ENCODE measurements at places on chromosomes 7 and 10.

- no peak for DNase-seq
Measured at GRCh38 chr10:75408509-75408875, 6.9 kb upstream of the ZNF503 start.

- DNase-seq = no peak
Measured at GRCh38 chr10:3951993-3952392, 167.0 kb upstream of the KLF6 start.

DNA sequence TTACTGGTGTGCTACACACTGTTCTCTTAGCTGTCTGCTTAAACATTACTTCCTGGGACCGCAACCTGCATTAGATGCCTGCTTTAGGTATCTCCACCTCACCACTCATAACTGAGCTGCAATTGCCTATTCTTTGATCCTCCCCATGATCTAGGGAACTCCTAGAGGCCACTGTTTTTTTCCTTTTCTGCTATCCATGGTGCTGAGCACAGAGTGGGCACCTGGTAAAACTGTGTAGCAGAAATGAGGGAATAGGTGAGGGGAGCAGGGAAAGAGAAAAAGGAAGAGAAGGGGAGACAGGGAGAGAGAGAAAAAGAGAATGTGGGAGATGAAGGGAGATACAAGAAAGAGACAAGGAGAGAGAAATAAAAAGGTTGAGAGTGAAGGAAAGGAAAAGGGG, 434.9 kb downstream of the ADRA2A start:
- DNase-seq = no peak

DNA sequence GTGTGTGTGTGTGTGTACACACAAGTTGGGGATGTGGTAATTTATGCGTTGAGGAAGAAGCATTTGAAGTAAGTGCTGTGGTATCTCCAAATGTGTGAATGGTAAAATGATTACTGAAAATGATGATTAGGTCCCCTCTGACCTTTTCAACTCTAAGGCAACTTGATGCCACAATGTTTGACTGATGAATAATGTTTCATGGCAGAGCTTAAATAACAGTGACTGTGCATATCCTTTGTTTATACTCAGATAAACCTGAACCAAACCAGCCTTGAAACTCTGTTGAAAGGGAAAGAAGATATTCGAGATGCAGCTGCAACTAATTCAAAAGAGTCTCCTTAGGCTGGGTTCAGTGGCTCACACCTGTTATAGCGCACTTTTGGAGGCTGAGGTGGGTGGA, 64.8 kb upstream of the YAE1 start:
- no peak for DNase-seq

DNA sequence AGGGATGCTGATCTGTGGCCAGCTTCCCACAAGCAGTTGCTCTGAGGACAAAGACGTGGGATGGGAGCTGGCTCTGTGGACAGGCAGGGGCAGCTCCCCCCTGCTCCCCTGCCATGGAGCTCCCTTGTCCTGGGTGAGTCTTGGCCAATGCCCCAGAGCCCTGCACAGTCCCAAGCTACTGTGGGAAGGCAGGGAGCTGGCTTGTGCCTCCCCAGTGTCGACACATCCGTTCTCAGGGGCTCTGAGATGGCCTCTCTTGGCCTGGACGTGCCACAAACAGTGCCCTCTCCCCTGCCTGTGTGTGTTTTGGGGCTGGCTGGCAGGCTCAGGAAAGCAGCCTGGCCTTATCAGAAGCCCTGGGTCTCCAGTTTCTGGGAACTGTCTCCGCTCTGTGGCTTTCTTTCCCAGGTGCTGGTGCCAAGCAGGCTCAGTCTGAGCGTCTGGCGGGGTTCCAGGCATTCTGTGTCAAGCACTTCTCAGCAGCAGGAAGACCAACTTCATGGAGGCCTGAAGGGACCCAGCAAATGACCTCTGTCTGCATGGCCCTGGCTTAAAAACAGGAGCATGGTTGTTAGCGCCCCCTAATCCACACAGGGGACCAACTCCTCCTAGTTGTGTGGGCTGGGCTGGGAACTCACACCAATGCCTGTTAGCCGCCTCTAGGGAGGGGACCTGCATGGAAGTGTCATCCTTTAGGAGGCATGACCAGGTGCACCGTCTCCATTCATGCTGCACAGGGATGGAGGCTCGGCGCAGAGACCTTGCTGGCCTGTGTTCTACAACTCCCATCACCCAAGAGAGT, 375.2 kb downstream of the RPS24 start:
- DNase-seq = peak; percentile 27

DNA sequence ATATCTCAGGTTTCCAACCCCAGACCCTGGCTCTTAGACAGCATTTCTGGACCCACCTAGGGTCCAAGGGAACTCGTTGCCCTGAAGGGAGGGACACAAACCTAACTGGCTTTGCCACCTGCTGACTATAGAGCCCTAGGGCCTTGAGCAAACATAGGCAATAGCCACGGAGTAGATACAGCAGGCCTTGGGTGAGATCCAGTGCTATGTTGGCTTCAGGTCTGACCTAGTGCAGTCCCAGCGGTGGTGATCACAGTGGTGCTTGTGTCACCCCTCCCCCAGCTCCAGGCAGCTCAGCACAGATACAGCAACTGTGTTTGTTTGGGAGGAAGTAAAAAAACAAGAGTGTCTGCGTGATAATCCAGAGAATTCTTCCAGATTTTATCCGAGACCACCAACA, 9.7 kb upstream of the TNKS2 start:
- DNase-seq = no peak

- DNase-seq = no peak
Measured at GRCh38 chr7:99072126-99072525, 71.8 kb downstream of the SMURF1 start.

DNA sequence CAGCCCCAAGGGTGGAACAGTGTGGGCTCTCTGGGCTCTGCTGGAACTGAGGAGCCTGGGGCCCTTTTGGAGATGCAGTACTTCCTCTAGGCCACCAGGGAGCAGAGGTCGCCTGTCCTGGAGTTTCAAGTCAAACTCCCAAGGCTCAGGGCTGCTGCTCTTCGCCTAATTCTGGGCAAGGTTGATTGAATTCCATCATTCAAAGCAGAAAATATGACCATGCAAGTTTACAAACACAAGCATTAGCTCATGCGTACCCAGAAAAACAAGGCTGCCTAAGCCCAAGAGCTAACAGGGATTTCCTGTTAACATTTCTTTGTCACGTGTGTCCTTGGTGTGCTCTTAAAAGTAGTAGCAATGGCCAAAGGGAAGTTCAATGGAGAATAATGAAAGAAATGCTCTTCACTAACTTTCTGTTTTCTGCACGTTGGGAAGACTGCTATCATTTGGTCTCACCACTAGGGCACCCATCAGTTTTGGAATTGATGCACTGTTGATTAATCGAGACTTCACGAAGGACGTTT, 20.1 kb downstream of the LDB3 start:
- peak; percentile 19 for DNase-seq

DNA sequence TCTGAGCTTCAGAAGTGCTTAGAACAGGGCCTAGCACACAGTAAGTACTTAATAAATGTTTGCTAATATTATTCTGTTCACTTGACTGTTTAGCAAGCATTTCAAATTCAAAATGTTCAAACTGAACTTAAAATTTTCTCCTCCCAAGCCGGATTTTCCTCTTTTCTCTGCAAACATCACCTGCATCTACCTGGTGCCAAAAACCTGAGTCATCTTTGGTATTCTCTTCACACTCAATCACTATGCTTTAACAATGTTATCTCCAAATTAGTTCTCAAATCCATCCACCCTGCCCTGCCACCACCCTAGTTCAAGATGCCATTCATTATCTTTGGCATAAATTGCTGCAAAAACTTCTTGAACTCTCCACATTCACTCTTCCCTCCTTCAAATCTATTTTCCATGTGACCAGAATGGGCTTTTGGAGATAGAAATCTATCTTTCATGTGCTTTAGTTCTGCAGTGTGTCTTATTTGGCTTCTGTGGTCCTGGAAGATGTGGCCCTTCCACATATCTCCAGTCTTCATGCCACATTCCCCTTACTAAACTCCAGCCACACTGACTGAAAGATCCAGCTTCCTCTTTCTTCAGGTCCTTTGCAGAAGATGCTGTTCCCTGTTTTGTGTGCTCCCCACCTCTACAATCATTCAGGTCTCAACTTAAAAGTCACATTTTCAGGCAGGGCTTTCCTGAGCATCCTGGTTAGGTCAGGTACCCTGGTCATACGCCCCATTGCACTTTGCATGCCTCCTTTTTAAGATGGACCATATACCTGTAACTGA, 2.0 kb downstream of the GGCT start:
- DNase-seq = no peak

DNA sequence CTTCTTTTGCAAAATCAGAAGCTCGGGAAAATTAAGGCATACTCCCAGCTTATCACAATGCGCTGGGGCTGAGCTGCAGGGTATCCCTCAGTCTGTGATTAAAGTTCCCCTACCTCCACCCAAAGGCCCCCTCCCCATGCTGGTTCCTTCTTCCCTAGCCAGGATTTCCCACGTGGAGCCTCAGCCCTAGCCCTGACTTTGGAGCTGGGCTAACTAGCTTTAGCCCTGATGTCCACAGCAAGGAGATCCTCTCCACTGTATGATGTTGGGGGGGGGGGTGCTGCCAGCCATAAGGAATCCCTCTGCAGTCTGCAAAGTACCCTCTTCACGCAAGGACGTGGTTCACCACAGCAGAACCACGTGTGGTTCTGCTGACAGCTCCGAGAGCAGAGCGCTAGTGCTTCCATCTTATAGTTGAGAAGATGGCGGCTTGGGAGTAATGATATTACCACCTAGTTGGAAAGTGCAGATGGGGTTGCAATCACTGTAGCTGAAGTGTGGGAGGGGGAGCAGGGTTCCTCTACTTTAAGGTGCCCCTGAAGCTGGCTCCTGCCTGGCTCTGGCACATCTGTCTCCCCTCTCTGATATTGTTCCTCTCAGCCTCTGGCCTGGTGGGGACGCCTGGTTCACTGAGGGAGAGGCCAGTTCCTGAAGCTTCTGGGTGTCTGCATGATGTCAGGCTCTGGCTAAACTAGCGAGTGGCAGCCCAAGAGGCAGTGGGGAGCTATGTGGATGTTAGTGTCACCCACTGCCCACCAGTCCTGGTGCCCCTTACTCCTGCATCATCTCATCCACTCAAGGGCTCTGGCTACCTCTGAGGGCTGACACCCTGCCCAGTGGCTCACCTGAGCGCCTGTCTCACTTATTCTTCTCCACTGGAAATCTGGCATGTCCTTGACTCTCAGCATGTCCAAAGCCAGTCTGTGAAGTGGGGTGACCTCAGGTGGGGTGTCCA, 270.7 kb downstream of the RPS24 start:
- DNase-seq = no peak

DNA sequence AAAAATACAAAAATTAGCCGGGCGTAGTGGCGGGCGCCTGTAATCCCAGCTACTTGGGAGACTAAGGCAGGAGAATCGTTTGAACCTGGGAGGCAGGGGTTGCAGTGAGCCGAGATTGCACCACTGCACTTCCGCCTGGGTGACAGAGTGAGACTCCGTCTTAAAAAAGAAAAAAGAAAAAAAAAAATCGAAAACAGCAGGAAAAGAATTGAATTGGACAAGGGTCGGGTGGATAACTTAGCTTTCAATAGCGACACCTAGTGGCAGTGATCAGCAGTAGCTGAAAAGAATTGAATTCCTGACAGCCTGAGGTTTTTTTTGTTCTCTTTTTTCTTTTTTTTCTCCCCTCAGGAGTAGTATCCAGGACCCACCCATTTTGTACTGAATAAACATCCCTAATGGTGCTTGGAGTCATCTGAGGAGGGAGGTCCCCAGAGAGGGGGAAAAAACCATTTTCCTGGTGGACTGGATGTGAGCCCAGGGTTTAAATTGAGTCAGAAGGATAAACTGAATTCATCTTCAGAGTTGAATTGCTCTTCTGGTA, 55.1 kb downstream of the CYCS start:
- peak; percentile 62 for DNase-seq

DNA sequence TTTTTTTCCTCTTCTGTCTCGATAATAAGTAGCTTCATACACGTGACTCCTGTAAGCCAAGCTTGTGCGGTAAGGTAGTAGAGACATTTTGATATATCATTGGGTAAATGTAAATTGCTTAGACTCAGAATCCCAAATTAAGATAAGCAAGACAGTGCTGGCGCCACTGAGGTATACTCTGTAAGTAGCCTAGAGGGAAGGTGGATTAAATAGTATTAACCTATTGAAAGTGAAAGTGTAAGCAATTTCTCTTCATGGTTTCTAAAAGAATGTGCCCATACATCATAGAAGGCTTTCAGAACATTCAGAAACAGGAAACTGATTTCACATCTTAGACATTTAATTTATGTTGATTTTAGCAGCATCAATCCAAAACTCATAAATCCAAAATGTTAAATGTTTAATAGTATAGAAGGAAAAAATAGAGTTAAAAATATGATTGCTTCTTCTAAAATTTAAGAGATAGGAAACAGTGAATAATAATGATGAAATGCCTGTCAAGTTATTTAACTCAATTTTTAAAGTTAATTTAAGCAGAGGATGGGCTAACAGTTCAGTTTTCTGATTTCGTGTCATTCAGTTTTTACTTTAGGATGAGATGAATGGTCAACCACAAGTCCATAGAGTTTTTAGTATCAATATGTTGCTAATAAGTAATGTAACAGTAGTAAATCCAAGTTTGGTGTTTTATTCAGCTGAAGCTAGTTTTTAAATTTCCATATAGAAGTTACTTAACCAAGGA, 36.8 kb downstream of the LRRC72 start:
- DNase-seq = no peak

- DNase-seq = no peak
Measured at GRCh38 chr10:22460101-22460500, 114.8 kb downstream of the SPAG6 start.

GRCh38 chr10:91215384-91215783, 5.1 kb upstream of the PCGF5 start:
- DNase-seq = no peak

GRCh38 chr7:47741984-47742383, 160.1 kb upstream of the TNS3 start:
- no peak for DNase-seq

DNA sequence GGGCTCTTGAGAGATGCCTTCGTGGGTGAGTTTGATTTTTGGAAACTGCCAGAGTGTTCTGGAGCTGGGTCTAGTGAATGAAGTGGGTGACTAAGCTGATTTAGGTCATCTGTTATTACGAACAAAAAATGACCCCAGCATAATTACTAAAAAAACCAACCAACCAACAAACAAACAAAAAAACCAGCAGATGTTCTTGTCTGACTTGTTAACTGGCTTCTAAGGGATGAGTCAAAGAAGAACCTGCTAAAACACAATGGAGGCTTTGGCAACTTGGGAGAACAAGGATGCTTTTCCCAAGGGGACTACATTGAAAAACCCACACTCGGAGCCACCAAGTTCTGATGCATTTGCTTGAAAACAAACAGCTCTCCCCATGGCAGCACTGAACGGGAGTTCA, 11.5 kb downstream of the TACR2 start:
- no peak for DNase-seq

- no peak for DNase-seq
Measured at GRCh38 chr7:23970193-23970592, 260.2 kb downstream of the STK31 start.

- DNase-seq = no peak
Measured at GRCh38 chr10:106355450-106355849, 809.1 kb downstream of the SORCS1 start.
